Gastrocnemius medialis (tissue), 4 donors: ENCODE measurements at places on chromosomes 7 and 10.

DNA sequence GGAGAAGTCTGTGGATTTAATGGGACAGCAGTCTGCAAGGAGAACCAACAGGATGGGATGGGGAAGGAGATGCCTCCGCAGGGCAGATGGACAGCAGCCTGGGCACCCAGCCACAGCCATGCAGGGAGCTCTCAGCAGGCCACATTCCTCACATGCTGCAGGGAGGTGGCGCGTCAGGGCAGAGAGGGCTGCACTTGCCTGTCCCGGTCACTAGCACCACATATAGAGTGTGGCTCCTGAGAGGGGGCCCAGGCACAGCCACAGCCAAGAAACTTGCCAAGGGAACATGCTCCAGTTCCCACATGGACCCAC is 86.8 kb upstream of the ZMIZ1 start:
- peak; percentile 27 for DNase-seq

DNA sequence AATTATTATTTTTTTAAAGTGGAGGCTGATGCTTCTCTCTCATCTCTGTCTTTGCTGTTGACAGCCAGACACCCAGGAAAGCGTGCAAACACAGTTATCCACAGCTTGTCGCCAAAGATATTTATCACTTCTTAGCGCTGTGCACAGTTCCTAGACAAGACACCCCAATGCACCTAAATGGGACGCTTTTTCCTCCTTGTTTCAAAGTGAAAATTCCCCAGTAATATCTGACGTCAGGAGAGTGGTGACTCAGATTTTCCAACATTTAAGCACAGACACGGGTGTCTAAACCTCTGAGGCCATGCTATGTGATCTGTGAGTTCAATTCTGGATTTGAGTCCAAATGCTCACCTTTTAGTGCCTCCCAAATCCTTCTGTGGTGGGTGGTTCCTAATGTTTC is 151.6 kb downstream of the EMX2 start:
- DNase-seq: no peak

DNA sequence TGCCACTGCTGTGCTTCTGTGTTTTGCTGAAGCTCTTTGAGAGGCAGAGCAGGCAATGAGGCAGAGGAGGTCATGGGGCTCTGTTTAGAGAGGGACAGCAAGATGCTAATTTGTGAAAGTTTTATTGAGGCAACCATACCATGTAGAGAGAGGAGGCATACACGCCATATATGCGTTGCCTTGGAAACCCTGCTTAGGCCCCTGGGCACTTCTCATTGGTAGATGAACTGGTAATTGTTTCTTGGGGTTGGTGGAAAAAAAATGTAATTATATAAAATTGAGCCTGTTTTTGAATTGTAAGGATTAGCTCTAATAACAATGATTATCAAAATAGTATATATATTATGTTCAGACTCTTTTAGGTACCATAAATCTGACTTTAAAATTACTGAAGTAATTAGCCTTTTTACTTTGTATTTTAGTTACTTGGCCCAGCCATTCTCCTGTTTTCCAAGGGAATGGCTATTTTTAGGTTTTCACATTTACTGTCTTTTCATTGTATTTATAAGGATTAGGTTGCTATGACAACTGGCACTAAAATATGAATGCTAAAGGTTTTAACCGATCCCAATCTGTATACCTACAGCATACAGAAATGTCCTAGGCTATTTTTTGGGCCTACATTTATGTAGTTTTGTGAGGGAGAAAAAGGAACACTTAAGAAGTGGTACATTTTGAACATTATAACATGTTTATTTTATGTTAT is 52.4 kb downstream of the BZW2 start:
- no peak for DNase-seq

DNA sequence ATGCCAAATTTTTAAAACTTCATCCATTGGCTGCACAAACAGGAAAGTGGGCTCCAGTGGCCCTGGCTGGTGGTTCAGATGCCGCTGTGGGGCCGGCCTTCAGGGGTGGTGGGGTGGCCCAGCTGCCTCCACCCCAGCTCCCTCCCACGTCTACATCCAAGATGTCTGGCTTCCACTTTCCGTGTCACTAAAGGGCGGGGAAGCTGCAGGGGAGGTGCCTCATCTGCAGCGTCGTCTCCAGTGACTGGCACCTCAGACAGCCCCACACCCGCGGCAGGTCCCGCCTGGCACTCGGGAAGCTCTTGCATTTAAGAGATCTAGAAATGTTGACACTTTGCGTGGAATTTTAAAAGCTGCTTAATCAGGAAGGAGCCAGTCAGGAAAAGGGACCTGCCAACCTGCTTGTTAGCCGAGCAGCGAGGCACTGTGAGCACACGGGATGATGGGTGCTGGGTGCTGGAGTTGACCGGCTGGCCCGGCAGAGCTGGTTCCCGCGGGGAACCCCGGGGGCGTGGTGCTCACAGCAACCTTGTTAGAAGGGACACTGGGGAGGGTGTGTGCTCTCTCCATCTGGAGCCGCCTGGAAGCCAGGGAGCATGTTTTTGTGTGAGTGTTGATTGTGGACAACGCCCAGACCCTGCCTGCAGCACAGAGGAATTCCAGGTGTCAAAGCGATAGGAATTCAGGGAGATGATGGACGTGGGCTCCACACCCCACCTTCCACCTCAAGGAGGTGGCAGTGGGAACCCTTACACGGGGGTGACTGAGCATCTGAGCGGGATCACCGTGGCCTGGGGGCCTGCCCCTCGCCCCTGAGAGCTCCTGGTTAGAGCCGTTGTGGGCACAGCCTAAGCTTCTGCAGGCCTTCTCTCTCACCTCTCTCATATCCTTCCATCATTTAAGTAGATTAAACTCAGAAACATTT is 320.5 kb downstream of the PTPRN2 start:
- no peak for DNase-seq

- peak; percentile 84 for DNase-seq
These were observed 9.5 kb upstream of the INTS1 start for GRCh38 chr7:1513657-1514095.

DNA sequence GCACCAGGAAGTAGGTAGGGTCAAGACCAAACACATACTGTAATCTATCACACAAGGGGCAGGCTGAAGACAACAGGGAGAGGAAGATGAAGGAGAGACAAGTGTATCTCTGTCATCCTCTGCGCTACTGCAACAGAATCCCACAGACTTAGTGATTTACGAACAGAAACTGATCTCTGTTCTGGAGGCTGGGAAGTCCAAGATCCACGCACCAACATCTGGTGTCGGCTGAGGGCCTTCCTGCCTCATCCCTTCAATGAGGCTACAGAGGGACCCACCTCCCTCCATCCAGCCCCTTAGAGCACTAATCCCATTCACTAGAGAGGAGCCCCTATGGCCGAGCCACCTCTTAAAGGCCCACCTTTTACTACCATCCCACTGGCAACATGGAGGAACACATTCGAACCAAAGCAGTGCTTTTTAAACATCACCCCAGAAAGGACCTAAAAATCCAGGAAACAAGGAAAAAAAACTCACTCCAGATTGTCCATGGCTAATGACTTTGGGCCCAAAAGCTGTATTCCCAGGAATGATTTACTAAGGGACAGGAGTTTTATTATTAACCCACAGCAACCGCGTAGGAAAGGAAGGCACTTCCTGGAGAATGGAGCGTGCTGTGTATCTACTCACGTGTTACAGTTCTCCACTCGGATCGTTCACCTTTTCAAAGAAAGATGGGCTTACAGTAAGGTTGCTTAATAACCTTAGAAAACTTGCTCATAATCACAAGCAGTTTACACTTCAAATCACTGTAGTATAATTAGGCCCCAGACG is 4.2 kb downstream of the BNIP3 start:
- no peak for DNase-seq

DNA sequence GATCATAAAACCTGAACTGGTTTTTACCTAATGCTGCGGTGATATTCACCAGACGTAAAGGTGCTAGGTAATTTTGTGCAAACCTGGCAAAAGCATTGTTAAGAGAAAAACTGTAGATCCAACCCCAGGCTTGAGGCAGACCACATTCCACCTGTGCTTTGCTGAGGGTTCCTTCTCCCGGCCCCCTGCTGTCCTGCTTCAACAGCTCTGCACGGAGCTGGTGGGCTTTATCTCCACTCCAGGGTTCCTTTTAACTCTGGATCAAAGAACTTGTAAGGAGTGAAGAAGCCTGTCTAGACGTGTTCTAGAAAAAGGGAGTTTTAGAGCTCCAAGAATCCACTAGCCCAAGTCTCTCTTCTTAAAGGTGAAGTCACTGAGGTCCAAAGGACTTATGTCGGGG is 87.5 kb upstream of the NMT2 start:
- DNase-seq: no peak

GRCh38 chr10:48389272-48389671 is 82.8 kb downstream of the MAPK8 start:
- DNase-seq: no peak

GRCh38 chr7:30148951-30149459 is 14.2 kb downstream of the MTURN start:
- DNase-seq: no peak

- DNase-seq: no peak
These were observed 33.6 kb downstream of the WAC start for GRCh38 chr10:28566458-28567015.

- no peak for DNase-seq
These were observed 72.8 kb upstream of the FAM20C start for GRCh38 chr7:119392-120163.

DNA sequence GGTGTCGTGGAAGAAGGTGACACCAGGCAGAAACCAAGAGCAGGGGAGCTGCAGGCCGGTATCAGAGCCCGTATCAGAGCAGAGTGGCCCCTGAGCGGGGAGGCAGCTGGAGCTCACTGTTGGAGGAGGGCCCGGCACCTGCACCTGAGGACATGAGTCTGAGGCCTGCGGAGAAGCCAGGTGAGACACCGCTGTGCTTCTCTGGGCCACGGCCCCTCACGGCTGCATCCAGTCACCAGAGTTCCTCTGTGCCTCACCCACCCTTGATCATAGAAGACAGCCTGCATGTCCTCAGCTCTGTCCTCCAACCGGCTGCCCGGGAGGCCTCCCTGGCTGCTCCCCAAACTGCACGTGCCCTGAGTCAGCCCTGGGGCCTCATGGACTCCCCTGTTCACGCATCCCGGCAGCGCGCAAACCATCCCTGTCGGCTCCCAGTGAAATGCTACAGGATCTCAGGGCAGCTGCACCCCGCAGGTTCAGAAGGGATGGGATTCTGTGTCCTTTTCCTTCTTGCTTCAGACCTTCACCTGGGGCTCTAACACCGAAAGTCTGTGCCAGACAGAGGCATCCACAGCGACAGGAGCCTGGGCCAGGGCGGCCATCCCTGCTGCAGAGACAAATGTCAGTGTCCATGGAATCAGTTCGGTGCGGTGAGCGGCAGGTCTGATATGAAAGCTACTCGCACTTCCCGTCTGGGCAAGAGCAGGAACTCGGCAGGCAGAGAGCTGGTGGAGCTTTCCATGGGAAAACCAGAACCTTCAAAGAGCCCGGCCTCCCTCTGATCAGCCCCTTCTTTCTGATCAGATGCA is 111.9 kb upstream of the FAM20C start:
- DNase-seq: no peak

- DNase-seq: no peak
These were observed 244.5 kb downstream of the ITGB1 start for GRCh38 chr10:32713560-32713959.

DNA sequence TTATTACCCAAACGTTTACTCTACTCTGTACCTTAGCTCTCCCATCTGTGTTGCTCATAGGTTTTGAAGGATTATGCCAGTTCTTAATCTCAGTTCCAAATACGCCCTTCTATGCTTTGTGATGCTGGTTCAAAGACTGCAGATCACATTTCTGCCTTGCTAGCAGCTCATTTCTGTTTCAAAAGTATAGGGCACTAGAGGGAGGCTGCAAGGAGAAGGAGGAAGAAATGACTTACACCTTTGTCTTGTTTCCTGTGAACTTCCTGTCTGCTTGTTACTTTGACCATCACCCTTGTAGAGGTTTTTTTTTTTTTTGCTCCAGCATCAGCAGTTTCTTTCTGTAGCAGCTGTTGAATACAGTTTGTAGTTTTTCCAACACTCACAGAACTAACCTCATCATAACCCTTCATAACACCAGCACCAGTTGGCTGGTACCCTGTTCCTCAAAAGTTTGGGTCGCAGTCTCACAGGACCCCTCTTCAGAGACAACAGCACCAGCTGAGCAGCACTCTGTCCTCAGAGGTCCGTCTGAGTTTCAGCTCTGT is 16.5 kb downstream of the SLK start:
- DNase-seq: no peak

DNA sequence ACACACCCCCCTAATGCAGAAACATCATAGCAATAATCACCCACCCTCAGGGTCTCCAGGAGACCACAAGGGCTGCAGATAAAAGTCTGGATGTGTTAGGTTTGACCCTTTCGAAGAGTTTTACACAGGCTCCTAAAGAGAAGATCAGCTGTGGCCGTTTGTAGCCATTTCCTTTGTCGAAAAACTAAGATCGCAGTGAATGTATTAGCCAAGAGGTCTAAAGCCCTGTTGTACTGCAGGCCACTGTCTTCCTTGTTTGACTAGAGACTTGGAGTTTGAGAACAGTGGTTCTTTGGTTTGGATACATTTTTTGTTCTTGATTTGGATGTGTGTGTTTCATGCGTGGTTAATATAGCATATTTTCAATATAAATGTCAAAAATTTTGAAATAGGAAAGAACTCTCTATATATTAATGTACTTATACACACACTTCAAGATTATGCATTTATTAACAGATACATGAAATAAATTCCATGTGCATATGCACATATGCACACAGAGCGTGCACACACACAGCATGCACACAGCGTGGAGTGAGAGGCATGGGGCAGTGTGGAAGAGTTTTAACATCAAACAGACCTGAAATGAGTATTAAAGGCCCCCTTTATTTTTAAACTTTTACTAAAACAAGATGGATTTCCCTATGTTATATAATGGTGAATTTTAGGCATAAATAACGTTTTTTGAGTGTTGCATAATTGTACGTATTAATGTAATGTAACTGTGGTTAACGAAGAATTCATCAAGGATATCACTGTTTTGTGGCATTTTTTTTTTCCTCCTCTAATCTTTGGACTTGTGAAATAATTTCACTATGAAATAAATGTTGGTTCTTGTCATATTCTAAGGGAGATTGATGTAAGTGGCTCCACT is 2.2 kb downstream of the IKZF1 start:
- no peak for DNase-seq

GRCh38 chr10:90126256-90126595 is 424.8 kb downstream of the KIF20B start:
- DNase-seq: no peak

DNA sequence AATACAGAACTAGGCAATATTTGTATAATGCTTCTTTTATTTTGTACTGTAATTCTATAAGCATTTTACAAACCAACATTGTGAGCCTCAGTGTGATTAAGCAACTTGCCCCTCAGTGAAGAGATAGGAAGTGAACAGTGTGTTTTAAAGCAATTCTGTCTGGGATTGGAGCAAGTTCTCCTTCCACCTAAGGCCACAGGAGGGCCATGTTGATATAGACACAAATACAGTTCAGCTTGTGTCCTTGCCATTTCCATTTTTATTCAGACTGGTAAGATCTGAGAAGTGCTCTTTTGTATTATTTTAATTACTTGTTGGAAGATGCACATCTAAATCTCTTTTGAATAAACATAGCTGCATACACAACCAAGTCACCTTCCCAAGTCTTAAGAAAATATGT is 416.3 kb upstream of the COBL start:
- DNase-seq: no peak

DNA sequence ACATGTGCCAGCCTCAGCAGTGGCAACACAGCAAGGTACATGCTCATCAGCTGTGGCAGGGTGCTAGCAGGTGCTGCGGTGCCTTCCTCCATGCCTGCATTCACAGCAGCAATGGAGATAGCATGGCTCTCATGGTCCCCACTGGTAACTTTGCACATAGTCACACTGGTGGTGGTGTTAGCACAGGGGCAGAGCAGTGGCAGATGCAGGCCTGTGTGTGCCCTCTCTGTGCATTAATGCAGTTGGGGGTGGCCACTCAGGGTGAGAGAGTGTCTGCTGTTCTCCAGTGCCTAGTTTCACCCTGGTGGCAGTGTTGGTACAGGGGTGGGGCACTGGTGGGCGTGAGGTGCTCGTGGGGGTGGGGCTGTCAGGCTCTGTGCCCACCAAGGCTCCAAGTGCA is 17.7 kb upstream of the PPP1R3A start:
- no peak for DNase-seq
